ENCODE measurements at places on chromosomes 7 and 10.

DNA sequence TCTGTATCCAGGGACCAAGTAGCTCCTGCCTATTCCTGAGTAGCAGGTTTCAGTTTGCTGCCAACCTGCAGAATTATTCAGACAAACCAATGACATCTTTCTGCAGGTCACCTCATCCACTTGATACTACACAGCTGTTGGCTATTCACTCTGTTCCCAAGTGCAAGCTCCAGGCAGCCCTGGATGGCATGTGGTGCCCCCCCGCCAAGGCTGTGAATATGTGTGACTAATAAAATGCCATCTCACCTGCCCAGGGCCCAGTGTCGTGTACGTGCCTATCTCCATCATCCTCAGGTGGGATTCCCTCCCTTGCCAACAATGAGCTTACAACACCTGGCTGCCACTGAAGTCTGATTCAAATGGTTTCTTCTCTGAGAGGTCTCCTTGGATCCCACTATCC lies 125.8 kb downstream of the RAB11FIP2 start:
- no peak for DNase-seq

DNA sequence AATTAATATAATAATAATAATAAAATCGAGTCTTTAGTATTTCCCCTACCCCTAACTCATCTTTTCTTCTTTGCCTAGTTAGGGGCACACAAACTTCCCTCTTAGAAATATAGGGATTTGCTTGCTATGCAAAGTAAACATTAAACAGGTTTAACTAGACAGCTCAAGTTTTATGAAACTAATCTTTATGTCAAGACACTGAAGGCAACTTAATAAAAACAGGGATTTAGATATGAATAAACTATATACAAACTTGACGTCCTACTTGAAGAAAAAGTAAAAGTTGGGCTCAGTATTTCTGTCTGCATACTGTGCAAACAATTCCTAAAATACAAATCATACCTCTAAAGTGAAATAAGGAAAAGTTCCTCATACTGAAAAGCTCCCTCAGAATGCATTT lies 52.1 kb upstream of the CAV2 start:
- DNase-seq, result no peak

- DNase-seq, result no peak
These were observed 45.0 kb upstream of the GRM3 start for GRCh38 chr7:86598721-86599120.

DNA sequence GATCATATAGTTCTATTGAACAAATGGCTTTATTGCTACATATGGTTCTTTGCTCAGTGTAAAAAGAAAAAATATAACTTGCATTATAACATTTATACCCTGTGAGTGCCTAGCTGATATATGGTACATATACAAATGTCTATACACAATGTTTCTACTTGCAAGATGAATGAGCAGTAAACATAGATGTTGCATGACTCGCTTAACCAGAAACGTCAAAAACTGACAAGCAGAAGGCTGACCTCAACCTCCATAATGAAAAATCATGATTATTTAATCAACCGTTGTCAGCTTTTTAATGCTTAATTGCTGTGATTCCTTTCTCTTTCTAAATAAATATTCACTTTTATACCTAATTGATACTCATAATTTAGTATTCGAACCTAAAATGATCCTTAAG lies 183.3 kb downstream of the PTN start:
- DNase-seq, result no peak

GRCh38 chr7:2012981-2013380 lies 219.8 kb downstream of the MAD1L1 start:
- no peak for DNase-seq

DNA sequence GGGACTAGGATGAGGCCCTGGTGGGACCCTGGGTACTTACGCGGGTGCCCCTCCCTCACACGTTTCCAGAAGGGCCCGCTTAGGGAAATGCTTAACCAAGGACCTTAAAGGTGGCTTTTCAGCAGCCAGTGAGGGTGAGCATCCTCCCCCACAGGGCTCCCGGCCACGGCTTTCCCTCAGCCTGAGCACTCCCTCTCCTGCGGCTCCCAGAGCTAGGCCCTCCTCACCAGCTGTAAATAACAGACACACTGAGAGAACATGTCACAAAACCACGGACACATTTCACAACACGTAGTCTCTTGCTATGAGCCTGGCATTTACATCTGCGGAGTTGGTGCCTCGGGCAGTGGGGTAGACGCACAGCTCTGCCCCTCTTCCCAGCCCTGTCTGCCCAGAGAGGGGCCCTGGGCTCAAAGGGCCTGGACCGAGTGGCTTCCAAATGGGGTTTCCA lies 25.2 kb downstream of the GRID1 start:
- DNase-seq, result no peak

GRCh38 chr7:153443032-153443701 lies 609.0 kb upstream of the DPP6 start:
- no peak for DNase-seq

GRCh38 chr7:71752171-71752935 lies 620.4 kb downstream of the GALNT17 start:
- no peak for DNase-seq

GRCh38 chr10:68032113-68032512 lies 43.0 kb downstream of the HERC4 start:
- no peak for DNase-seq

Data from NCI-H226 (cell line).